ENCODE measurements at places on chromosomes 7 and 10.

- DNase-seq: no peak
Measured at GRCh38 chr10:33715303-33715975, 381.0 kb upstream of the NRP1 start.

DNA sequence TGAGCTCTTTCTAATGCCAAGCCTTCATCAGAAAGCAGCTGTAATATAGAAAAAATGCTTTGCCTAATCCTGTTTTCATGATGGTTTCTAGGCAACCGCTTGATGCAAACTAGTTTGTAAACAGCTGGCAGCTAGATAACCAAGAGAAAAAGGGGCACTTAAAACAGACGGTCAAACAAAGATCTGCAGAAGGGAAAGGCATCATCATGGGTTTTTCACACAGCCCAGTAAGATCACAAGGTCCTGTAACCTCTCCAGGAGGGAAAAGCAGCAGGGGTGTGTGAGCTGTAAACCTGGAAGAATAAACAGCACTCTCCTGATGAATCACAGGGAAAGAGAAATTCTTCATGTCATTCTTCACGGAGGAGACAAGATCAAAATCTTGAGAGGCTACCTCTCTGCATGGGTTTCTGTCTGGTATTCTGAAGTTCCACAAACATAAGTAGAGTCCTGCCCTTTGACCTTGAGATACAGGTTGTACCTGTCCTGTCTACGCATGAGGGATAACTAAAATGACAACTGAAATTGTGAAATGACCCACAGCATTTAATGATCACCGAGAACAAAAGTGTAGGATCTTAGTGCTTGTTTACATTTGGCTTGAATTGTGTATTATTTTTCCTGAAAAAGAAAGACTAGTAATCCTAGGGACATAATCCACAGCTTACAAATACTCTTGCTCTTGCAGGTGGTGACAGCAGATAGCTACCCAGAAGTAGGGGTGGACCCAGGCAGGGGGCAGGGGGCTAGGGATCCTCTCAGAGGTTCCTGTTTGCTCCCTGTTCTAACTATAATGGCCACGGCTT lies 48.0 kb downstream of the CREB3L2 start:
- DNase-seq: no peak

- DNase-seq: no peak
Measured at GRCh38 chr10:8065651-8066050, 11.2 kb downstream of the GATA3 start.

GRCh38 chr7:41870461-41871138 lies 167.7 kb upstream of the INHBA start:
- no peak for DNase-seq

GRCh38 chr7:115085421-115085820 lies 163.5 kb downstream of the MDFIC start:
- DNase-seq: no peak

- no peak for DNase-seq
Measured at GRCh38 chr7:93117327-93117726, 452 bp downstream of the SAMD9 start.

DNA sequence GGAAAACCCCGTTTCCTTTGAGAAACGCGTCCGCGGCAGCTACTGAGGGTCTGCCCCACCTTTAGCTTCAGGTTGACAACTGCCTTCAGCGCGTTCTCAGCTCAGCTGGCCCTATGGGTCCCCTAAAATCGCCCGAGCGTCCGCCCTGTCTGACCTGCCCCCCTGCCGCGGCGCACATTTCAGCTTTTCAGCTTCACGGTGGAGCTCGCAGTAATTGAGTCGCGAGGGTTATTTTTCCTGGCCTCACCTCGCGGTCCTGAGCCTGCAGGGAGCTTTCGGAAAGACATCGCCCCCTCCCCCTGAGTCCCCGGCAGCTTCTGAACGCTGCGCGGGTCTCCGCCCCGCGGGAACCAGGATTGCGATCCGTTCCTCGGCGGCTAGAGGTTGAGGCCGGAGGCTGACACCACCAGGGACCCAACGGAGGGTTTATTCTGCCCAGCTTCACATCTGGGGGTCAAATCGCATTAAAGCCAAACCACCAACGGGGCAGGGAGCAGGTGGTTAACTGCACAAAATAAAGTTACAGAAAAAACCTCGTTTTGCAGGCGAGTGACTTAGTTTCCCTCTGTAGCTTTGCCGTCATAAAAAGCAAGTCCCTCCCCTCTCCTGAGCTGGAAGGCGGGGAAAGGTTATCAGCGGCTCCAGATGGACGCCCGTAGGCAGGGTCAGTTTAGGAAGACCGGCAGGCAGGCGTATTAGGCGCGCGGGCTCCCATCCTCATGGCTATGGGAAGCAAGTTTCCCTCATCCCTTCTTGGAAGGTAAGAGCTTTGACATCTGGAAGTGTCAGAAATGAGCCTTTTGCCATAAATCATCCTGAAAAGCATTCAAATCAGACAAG lies 11.0 kb downstream of the TWIST1 start:
- DNase-seq: no peak

DNA sequence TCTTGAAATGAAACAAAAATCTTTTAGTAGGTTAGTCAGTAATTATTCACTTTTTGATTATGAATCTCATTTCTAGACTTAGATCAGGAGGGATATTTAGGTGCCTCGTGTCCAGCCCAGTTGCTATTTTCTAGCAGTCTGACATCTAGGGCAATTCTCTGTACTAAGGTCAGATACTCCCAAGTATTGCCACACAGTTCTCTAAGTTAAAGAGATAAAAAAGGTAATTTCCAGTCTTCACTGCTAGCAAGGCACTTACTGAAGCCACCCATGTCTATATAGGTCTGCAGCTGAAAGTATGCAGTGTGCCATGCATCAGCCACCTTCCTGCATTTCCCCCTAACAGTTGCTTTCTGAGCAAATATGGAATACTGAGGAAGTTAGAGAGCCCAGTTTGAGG lies 83.4 kb downstream of the PON1 start:
- no peak for DNase-seq

Measured in activated CD8-positive, alpha-beta memory T cell treated with anti-CD3 and anti-CD28 coated beads, Interleukin-2, amount 50 U/mL, for 4 hours (primary cell).